ENCODE measurements at places on chromosomes 3 and 15.

- no peak for DNase-seq
These were observed 25.8 kb upstream of the RSL24D1 start for GRCh38 chr15:55222588-55222987.

DNA sequence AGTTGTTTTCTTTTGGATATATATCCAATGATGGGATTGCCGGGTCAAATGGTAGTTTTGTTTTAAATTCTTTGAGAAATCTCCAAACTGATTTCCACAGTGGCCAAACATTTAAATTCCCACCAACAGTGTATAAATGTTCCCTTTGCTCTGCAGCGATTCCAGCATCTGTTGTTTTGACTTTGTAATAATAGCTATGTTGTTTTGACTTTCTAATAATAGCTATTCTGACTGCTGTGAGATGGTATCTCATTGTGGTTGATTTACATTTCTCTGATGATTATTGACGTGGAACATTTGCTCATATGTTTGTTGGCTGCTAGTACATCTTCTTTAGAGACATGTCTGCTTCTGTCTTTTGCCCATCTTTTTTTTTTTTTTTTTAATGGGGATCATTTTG lies 332.2 kb upstream of the GBE1 start:
- no peak for DNase-seq

- DNase-seq = no peak
These were observed 5.9 kb downstream of the SEMA7A start for GRCh38 chr15:74427607-74428441.

DNA sequence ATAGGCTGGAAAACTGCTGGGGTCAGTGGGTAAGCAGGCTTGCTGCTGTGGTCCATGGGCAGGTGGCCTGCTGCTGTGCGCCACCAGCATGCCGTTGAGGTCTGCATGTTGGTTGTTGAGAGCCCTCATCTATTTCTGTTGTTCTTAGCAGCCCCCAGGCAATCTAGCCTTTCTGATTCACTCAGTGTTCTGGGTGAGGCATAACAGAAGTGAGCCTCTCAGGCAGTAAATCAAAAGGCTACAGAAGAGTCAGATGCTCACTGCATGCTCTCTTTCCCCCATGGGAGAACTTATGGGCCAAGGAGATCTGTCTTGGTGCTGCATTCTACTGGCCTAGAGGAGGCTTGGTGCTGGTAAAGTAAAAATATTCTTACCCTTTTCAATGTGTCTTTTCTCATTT lies 67.8 kb upstream of the ATP10A start:
- no peak for DNase-seq

GRCh38 chr15:99566157-99566897 lies 543 bp downstream of the MEF2A start:
- peak; percentile 43 for DNase-seq

DNA sequence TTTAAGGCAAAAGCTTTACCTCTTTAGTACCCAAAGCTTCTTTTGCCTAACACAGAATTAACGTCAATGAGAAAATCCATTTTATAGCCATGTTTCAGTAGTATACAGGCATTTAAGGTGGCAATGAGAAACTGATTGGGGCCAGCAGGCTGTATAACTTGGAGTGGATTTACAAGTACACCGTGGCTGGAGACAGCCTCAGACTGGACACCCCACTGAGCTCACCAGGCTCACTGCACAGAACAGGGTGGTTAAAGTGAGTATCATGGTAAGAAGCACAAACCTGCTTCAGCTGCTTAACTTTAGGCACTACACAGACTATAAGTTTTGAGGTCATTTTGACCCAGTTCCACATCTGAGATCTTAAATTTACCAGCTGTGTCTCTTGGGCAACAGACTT lies 8.9 kb downstream of the CPOX start:
- DNase-seq = no peak

GRCh38 chr3:37859908-37860199 lies 1.8 kb upstream of the CTDSPL start:
- DNase-seq = no peak

GRCh38 chr3:186235554-186235953 lies 126.5 kb downstream of the DGKG start:
- DNase-seq = no peak

- no peak for DNase-seq
These were observed 36.1 kb upstream of the MECOM start for GRCh38 chr3:169699536-169700050.

GRCh38 chr3:79846148-79846933 lies 78.5 kb upstream of the ROBO1 start:
- peak; percentile 42 for DNase-seq

- DNase-seq = peak; percentile 82
These were observed 2.3 kb downstream of the CHRNA3 start for GRCh38 chr15:78618490-78618934.

GRCh38 chr15:74383695-74384565 lies 16.5 kb upstream of the CYP11A1 start:
- DNase-seq = no peak

GRCh38 chr3:59812237-59813147 lies 762.7 kb upstream of the CFAP20DC start:
- no peak for DNase-seq

- peak; percentile 73 for DNase-seq
These were observed 128.6 kb downstream of the ERC2 start for GRCh38 chr3:56339671-56340070.

DNA sequence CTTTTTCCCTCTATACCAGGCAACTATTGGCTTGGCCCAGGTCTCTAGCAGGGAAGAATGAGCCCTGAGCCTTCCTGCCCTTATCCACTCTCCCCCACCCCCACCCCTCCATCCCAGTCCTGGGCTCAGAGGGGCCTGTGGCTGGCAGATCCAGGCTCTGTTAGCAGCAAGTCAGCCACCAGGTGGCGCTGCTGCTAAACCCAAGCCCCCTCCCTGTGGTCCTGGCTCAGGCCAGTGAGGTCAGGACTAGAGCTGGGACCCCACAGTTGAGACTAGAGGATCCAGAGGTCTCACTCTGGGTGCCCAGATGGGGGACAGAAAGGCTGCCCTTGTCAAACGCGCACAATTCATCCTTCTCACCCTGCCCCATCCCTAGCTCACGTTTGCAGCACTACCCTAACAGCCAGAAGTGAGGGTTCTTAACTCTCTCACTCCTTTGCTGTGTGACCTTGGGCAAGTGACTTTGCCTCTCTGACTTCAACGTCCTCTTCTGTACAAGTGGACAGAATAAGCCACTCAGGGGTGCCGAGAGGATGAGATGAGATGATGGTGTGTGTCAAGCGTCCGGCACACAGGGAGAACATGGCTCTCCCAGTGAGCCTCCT lies 46.8 kb upstream of the SLC6A1 start:
- DNase-seq = peak; percentile 84

- DNase-seq = no peak
These were observed 162.8 kb upstream of the PEX5L start for GRCh38 chr3:180199417-180199995.

GRCh38 chr15:29424118-29424517 lies 154.5 kb upstream of the NSMCE3 start:
- no peak for DNase-seq

DNA sequence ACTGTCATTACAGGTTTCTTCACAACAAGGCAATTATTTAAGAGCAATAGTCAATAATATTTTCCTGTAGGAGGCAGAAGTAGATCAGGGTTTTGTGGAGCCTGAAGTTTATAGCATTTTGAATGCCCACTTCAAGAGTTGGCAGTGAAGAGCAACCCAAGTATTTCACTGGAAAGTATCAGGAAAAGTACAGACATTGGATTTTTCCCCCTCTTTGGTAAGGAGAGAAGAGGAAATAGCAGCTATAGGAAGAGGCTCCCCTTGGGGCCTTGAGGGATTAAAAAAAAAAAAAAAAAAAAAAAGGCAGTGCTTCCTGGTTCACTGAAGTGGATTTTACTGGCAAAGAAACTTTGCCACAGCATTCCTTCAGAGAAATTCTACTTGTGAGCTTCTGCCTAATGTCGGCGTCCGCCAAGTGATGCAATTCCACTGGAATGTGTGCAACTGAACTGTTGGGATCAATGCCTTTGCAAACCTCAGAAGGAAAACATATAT lies 5.7 kb upstream of the CNTN6 start:
- peak; percentile 37 for DNase-seq

GRCh38 chr15:50162969-50163718 lies 18.9 kb upstream of the SLC27A2 start:
- DNase-seq = no peak

GRCh38 chr15:81069356-81069755 lies 64.7 kb upstream of the CFAP161 start:
- peak; percentile 31 for DNase-seq

Data from HAP-1 (cell line).